Glutamatergic neuron (in vitro differentiated cells): ENCODE measurements at places on chromosomes 11 and 22. TPM values are rescaled to one million over a fixed set of nuclear protein-coding genes. Genes with fewer than 3 reads are reported as not detected.

The APOBEC3G gene
- 1.0 TPM for total RNA-seq

The GAL3ST1 gene
- total RNA-seq, result 1.8 TPM

GRCh38 chr22:49156662-49157285 lies 670.9 kb downstream of the BRD1 start:
- DNase-seq, result no peak
- H3K4me3 ChIP-seq, result no peak overlapping the region
- H3K4me1 ChIP-seq, result no peaks in the 10 kb centered on the region
- H3K27me3 ChIP-seq, result peaks cover 4% of the 10 kb centered on the region
- H3K36me3 ChIP-seq, result peaks cover 14% of the 10 kb centered on the region

DNA sequence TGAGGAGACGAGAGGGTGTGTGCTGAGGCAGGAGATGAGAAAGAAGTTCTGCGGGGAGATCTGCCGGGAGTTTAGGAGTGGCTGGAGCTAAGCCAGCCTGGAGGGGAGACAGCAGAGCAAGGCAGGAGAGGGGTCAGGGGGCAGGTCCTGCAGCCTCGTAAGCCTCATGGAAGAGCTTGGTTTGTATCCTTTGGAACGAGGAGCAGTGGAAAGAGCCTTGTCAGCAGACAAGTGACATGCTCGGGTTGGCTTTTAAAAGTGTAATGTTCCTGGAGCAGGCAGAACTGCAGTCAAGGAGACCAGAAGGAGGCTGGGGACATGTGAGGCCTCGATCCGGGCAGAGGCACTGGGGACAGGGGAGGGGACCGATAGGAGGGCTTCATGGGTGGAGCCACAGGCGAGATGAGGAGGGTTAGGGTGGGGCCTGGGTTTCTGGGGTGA lies 21.4 kb upstream of the TUB start:
- H3K27ac ChIP-seq, result peak overlapping the region; percentile 26
- peaks cover 7% of the 10 kb centered on the region for H3K4me1 ChIP-seq
- no peaks in the 10 kb centered on the region for H3K36me3 ChIP-seq
- no peak overlapping the region for H3K4me3 ChIP-seq
- no peak for DNase-seq
- peaks cover 6% of the 10 kb centered on the region for H3K27me3 ChIP-seq

The YPEL4 gene
- 16.9 TPM for total RNA-seq

DNA sequence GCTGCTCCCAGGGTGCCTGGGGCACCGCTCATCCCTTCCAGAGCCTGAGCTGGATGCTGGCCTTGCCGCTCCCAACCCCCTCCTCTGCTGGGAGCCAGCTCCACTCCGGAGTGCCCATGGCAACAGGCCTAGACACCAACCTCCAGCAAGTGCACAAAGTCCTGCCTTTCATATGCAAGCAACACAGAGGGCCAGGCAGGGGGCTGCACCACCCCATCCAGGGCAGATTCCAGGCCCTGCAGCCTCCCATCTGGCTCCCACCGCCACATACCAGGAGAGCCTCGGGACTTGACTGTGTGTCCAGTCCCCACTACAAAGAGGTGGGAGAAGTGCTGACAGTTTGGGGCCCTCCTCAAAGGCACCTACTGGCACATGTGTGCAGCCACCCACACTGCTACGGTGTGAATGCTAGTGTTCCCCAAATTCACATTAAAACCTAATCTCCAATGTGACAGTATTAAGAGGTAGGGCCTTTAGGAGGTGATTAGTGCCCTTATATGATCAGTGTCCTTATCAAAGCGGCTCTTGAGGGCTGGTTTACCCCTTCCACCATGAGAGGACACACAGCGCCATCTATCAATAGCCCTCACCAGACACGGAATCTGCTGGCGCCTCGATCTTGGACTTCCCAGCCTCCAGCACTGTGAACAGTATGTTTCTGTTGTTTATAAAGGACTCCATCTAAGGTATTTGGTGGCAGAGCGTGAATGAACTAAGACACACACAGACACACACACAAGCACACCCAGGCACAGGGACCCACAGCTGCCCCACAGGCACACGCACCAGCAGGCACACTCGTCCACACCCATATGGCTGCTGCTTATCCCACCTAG lies 16.2 kb downstream of the ARVCF start:
- H3K36me3 ChIP-seq, result peaks cover 25% of the 10 kb centered on the region
- H3K4me3 ChIP-seq, result no peak overlapping the region
- DNase-seq, result no peak
- H3K27ac ChIP-seq, result peak overlapping the region; percentile 33

DNA sequence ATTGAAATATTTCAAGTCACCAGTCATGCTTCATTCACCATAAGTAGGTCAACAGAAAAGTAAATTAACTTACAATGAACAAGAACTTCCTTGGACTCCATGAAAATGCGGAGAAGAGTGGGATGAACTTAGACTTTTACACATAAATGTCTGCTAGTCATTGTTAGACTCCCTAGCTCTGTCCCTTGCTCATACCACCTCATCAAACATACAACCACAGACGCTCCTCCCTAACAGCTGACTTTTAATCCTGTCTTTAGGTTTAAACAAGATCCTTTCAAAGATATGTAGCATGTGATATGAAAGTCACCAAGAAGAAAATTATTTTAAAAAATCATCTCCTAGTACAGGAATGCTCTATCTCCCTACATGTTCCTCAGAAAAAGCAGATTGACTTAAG lies 248.1 kb downstream of the DLG2 start:
- H3K4me1 ChIP-seq, result no peaks in the 10 kb centered on the region
- DNase-seq, result no peak
- H3K36me3 ChIP-seq, result no peaks in the 10 kb centered on the region
- H3K4me3 ChIP-seq, result no peak overlapping the region
- no peaks in the 10 kb centered on the region for H3K27me3 ChIP-seq
- no peak overlapping the region for H3K27ac ChIP-seq

GRCh38 chr22:42315392-42315756 lies 44.9 kb upstream of the TCF20 start:
- H3K4me1 ChIP-seq, result peaks cover 39% of the 10 kb centered on the region
- DNase-seq, result no peak
- H3K36me3 ChIP-seq, result no peaks in the 10 kb centered on the region
- peak overlapping the region; percentile 26 for H3K27ac ChIP-seq

DNA sequence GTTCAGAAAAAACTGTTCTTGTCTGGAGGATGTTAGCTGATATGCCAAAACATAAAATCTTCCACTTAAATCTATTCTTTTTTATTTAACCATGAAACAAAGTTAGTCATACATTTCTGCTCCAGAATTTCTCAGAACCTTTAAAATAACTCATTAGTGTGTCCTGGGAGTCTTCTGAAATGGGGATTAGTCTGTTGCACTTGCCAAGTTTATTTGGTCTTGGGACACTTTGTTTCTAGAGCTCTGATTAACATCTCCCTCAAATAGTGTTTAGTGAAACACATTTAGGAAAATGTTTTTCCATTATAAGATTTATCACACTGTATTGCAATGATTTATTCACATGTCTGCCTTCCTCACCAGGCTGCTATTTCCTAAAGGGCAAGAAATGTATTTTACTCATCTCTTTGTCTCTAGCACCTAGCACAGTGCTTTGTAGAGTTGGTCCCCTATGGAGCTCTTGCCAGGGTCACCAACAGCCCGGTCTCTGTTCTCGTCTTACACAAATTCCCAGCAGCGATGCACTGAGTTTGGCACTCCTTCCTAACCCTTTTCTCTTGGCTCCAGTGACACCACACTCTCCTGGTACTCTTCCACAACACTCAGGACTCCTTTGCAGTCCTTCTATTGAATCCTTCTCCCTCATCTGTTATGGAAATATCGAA lies 189.2 kb downstream of the CSNK2A3 start:
- no peak for DNase-seq
- H3K27ac ChIP-seq, result no peak overlapping the region
- H3K4me1 ChIP-seq, result no peaks in the 10 kb centered on the region
- H3K27me3 ChIP-seq, result no peaks in the 10 kb centered on the region
- no peaks in the 10 kb centered on the region for H3K36me3 ChIP-seq
- H3K4me3 ChIP-seq, result no peak overlapping the region

DNA sequence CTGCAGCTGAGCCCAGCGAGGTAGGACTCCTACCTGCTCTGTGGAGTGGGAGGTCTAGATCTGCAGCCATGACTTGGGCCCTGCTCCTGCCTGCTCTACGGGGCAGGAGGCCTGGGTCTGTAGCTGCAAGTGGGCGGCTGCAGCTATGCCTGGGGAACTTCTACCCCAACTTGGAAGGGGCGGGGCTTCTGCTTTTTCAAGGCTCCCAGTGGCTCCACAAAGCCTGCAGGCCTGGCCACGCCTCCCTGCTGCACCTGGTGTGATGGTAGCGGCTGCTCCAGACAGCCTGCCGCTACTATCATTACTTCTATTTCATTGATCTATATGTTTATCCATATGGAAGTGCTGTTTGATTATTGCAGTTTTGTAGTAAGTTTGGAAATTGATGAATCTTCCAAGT lies 121.2 kb downstream of the NELL1 start:
- H3K4me1 ChIP-seq, result no peaks in the 10 kb centered on the region
- no peak overlapping the region for H3K4me3 ChIP-seq
- H3K36me3 ChIP-seq, result no peaks in the 10 kb centered on the region
- H3K27me3 ChIP-seq, result no peaks in the 10 kb centered on the region
